ENCODE measurements at places on chromosomes 11 and 22. TPM values are rescaled to one million over a fixed set of nuclear protein-coding genes. Genes with fewer than 3 reads are reported as not detected.

The HEPN1 gene
- not detected for total RNA-seq

The KCNK7 gene
- 0.29 TPM for total RNA-seq

The LIF gene
- 35.6 TPM for total RNA-seq

The MOV10L1 gene
- not detected for total RNA-seq

The OR8D1 gene
- total RNA-seq: not detected

The C1QTNF4 gene
- not detected for total RNA-seq

The KRTAP5-3 gene
- total RNA-seq: not detected

The GNAZ gene
- total RNA-seq: 1.9 TPM

The UCP2 gene
- 85.2 TPM for total RNA-seq

The SLC22A6 gene
- not detected for total RNA-seq

The FGF3 gene
- total RNA-seq: not detected

The POTEH gene
- total RNA-seq: not detected

The GPHA2 gene
- not detected for total RNA-seq

The C11orf91 gene
- total RNA-seq: 0.58 TPM

The RAB36 gene
- total RNA-seq: 7.4 TPM

The CTTN gene
- 209 TPM for total RNA-seq

The MUC6 gene
- total RNA-seq: not detected

The TCN1 gene
- total RNA-seq: 0.20 TPM

The CTSF gene
- 34.5 TPM for total RNA-seq

The PHF5A gene
- 62.9 TPM for total RNA-seq

The PGA5 gene
- total RNA-seq: not detected
